ENCODE measurements at places on chromosomes 3 and 15.

GRCh38 chr3:99500485-99500884 lies 137.9 kb upstream of the COL8A1 start:
- H3K4me1 ChIP-seq: peaks cover 42% of the 10 kb centered on the region
- peak overlapping the region; percentile 36 for H3K4me3 ChIP-seq
- H3K27ac ChIP-seq: peak overlapping the region; percentile 46
- no peaks in the 10 kb centered on the region for H3K27me3 ChIP-seq

- H3K4me1 ChIP-seq: peaks cover 10% of the 10 kb centered on the region
- H3K36me3 ChIP-seq: no peaks in the 10 kb centered on the region
- H3K4me3 ChIP-seq: no peak overlapping the region
- H3K27me3 ChIP-seq: no peaks in the 10 kb centered on the region
- DNase-seq: no peak
Observed at GRCh38 chr3:82353306-82354171, 592.1 kb upstream of the GBE1 start.

DNA sequence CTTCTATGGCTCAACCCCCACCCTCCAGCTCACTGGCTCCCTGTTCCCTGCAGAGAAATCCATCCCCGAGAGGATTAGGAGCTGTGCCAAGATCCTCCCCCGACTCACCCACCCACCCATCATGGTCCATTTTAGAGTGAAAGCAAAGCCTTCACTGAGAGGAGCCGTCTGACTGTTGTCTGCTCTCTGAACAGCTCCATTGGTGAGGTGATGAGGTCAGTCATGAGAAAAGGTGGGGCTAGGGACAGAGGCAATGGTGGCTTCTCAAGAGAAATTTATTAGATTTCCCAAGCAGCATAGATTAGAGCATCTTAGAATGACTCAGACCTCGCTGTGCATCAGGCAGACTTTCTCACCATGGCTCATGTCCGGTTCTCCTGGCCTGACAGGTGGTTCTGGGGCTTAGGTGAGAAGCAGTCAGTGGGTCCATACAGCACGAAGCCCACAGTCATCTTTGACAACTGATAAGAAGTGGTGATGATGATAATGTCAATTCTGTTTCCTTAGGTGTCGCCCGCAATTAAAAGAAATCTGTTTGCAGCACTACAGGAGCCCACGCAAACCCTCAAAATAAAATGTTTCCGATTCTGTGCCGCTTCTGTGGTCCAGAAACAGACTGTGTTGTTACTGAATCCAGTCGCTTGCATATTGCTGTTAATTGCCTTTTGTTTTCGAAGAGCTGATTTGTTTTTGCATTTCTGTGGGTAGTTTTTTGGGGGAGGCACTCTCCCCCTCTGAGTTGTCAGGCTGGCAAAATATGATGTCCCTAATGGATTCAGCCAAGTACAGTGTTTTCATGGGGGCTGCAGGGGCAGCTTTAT lies 24.8 kb upstream of the RHO start:
- no peaks in the 10 kb centered on the region for H3K27me3 ChIP-seq
- H3K36me3 ChIP-seq: peaks cover 15% of the 10 kb centered on the region
- no peak for DNase-seq
- peak overlapping the region; percentile 37 for H3K27ac ChIP-seq
- H3K4me3 ChIP-seq: no peak overlapping the region

DNA sequence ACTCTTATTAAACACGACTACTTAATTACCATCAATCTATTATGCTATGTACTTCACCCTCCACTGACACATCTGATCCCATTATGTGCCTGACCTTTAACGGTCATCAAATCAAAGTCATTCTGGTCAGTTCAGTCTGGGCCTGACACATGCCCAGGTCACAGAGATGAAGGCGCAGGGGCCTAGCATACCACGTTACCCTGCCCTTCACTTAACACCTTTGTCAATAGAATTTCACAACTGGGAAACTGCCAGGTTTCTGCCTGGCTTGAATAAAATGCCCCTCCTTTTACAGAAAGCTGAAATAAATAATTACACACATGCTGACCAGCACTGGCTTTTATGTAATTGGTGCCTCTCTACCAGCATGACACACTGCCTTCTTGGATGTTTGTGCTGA lies 39.5 kb downstream of the MECOM start:
- H3K36me3 ChIP-seq: no peaks in the 10 kb centered on the region
- H3K27ac ChIP-seq: peak overlapping the region; percentile 62
- no peak overlapping the region for H3K4me3 ChIP-seq
- no peaks in the 10 kb centered on the region for H3K27me3 ChIP-seq
